Calu3 (cell line): ENCODE measurements at places on chromosomes 7 and 10. TPM values are rescaled to one million over a fixed set of nuclear protein-coding genes. Genes with fewer than 3 reads are reported as not detected.

The IFIT5 gene
- total RNA-seq = 13.8 and 23.5 TPM in 2 replicates

The LGI1 gene
- total RNA-seq = not detected in 2 replicates

The NKX1-2 gene
- total RNA-seq = not detected in 2 replicates

The PBLD gene
- 8.9 TPM in 2 replicates for total RNA-seq

The GARIN1A gene
- total RNA-seq = 7.3 and 8.5 TPM in 2 replicates

The FAM237B gene
- not detected in 2 replicates for total RNA-seq

DNA sequence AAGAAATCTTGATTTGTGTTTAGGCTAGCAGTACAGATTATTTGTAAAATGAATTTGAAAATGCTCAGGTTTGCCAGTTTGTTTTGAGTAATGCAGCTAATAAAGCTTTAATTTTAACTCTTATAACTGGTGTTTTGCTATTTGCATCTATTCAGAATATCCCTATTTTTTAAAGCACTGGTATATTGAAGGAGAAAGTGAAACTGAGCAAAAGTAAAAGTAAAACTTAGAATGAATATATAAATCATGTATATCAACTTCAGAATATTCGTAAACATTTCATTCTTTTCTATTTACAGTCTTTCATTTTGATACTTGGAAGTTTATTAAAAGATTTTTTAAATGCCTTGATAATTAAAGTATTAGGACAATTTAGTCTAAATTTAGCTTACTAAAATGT lies 26.2 kb downstream of the TASOR2 start:
- no peak overlapping the region for H3K27ac ChIP-seq
- H3K4me1 ChIP-seq = peaks cover 39% of the 10 kb centered on the region
- H3K36me3 ChIP-seq = no peaks in the 10 kb centered on the region
- no peak overlapping the region for H3K4me3 ChIP-seq

DNA sequence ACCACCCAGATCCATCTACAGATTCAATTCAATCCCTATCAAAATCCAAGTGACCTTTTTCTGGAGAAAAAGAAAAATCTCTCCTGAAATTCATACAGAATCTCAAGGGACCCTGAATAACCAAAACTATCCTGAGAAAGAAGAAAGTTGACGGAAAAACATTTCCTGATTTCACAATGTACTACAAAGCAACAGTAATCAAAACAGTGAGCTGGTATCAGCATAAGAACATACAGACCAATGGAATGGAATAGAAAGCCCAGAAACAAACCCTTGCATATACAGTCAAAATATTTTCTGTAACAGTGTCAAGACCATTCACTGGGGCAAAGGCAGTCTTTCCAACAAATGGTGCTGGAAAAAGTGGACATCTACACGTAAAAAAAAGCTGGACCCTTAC lies 89.9 kb downstream of the JMJD1C start:
- H3K36me3 ChIP-seq = no peaks in the 10 kb centered on the region
- no peak overlapping the region for H3K27ac ChIP-seq
- H3K4me3 ChIP-seq = no peak overlapping the region
- no peak for DNase-seq
- no peaks in the 10 kb centered on the region for H3K27me3 ChIP-seq
- H3K4me1 ChIP-seq = peaks cover 7% of the 10 kb centered on the region

GRCh38 chr7:42338916-42339540 lies 102.0 kb upstream of the GLI3 start:
- no peak overlapping the region for H3K4me3 ChIP-seq
- no peaks in the 10 kb centered on the region for H3K36me3 ChIP-seq
- H3K4me1 ChIP-seq = no peaks in the 10 kb centered on the region
- H3K27me3 ChIP-seq = no peaks in the 10 kb centered on the region

DNA sequence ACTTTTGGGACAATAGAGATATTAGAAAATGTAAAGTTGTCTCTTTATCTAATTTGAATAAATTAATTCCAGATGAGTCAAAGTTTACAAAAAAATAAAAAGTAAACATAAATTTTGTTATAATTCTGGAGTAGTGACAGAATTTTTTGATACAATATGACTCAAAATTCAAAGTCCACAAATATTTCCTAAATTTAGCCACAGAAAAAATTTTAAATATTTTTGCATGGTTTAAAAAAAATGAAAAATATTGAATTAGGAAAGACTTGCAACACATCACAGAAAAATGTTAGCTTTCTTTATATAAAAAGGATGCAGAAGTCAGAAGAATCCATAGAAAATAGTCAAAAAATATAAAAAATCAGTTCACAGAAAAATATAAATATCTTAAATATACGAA lies 117.7 kb downstream of the ARHGAP21 start:
- no peak for DNase-seq
- H3K4me1 ChIP-seq = peaks cover 16% of the 10 kb centered on the region
- H3K4me3 ChIP-seq = no peak overlapping the region
- H3K27ac ChIP-seq = no peak overlapping the region

DNA sequence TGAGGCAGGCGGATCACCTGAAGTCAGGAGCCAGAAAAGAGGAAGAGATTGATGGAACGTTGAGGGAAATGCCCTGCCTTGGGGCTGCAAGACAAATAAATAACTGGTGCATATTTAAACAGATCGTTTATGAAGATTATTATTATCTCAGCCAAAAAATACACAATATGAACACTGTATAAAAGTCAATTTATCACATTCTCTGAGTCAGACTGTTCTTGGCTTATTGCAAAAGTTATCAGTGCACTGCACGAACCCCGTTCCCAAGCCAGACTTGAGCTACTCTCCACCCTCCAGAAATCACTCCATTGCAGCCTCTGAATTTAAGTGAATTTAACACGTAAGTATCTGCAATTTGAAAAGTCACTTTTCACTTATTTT lies 1.6 kb downstream of the DNMBP start:
- H3K4me1 ChIP-seq = peaks cover 26% of the 10 kb centered on the region
- H3K36me3 ChIP-seq = peaks cover 20% of the 10 kb centered on the region
- H3K27me3 ChIP-seq = no peaks in the 10 kb centered on the region
- DNase-seq = no peak

DNA sequence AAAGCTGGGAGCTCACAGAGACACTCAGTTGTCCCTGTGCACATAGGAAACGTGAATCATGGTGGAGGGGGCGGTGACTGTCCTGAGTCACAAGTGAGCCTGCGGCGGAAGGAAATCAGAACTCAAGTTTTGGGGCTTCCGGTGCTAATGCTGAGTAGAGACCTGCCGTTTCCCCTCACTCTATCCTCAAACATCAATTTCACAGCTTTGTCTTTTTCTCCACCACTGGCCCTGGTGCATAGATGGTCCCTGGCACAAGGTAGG lies 21.9 kb downstream of the ADCYAP1R1 start:
- no peaks in the 10 kb centered on the region for H3K36me3 ChIP-seq
- no peak overlapping the region for H3K27ac ChIP-seq
- no peaks in the 10 kb centered on the region for H3K4me1 ChIP-seq
- no peaks in the 10 kb centered on the region for H3K27me3 ChIP-seq
- no peak for DNase-seq

DNA sequence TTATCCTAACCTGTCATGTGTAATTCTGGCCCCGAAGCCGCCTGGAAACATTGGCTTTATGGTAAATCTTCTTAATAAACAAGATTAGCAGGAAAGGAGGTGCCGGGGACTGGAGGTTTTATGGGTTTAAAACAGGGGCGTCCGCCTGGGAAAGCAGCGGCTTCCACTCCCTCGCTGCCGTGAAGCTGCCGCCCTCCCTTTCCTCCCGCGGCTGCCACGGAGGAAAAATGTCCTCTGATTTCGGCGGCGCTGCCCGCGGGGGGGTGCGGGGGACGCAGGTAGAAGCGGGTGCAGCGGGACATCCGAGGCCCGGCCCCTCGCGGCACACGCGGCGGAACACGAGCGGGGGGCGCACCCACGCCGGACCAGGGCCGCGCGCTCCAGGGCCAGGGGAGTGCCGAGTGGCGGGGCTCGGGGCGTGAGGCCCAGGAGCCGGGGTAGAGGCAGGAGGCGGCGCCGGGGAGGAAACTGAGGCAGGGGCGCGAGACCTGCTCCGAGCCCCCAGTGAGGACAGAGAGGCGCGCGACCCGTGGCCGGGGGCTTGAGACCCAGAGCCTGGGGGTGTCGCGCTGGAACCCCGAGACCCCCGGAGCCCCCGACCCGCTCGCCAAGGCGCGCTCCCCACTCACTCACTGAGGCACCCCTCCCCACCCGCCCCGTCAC lies 993 bp downstream of the PTPRN2 start:
- peaks cover 18% of the 10 kb centered on the region for H3K36me3 ChIP-seq
- peaks cover 48% of the 10 kb centered on the region for H3K27me3 ChIP-seq
- no peak for DNase-seq
- peaks cover 20% of the 10 kb centered on the region for H3K4me1 ChIP-seq

DNA sequence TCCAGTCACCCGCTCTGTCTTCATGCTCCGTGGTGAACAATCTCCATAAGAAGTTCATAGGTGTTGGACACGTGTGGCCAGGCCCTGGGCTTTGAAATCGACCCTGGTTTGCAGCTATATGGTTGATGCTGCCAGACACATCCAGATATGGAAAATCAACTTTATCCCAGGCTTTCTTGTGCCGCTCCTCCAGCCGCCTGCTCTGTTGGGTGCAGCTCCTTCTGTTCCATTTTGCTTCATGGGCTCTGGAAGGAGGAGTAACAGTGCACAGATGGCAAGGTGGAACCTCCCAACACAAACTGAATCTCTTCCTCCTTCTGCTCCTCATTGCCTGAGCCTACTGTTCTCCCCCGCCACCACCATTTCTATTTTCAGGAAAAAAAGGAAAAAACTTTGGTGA lies 44.7 kb downstream of the THNSL1 start:
- peak overlapping the region; percentile 93 for H3K27ac ChIP-seq
- no peaks in the 10 kb centered on the region for H3K27me3 ChIP-seq
- no peak overlapping the region for H3K4me3 ChIP-seq
- no peak for DNase-seq
- H3K36me3 ChIP-seq = peaks cover 7% of the 10 kb centered on the region
- H3K4me1 ChIP-seq = peaks cover 44% of the 10 kb centered on the region

- H3K27me3 ChIP-seq = no peaks in the 10 kb centered on the region
- H3K27ac ChIP-seq = no peak overlapping the region
- no peaks in the 10 kb centered on the region for H3K36me3 ChIP-seq
- peaks cover 8% of the 10 kb centered on the region for H3K4me1 ChIP-seq
- no peak overlapping the region for H3K4me3 ChIP-seq
Observed at GRCh38 chr10:640673-641045, 48.8 kb downstream of the DIP2C start.

DNA sequence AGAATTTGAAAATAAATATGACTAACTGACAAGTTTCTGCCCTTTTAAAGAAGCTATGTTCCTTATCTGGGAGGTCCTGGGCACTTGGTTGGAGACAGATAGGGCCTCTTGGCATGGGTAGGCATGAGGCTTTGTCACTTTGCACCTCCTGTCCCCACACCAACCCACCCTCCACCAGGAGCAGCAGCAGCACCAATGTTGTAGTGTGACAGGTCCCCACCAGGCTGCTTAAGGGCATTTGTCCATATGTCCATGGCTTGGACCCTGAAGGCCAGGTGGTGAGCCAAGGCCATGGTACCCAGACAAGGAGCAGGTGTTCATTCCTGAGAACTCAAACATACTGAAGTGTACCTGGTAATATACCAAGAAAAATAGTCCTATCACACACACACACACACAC lies 629.1 kb downstream of the ACTR3B start:
- no peak overlapping the region for H3K4me3 ChIP-seq
- H3K27ac ChIP-seq = no peak overlapping the region
- H3K36me3 ChIP-seq = no peaks in the 10 kb centered on the region
- no peaks in the 10 kb centered on the region for H3K27me3 ChIP-seq

- no peaks in the 10 kb centered on the region for H3K36me3 ChIP-seq
- no peak overlapping the region for H3K4me3 ChIP-seq
- H3K27ac ChIP-seq = no peak overlapping the region
- no peak for DNase-seq
- H3K4me1 ChIP-seq = no peaks in the 10 kb centered on the region
Observed at GRCh38 chr7:122380992-122381391, 76.4 kb upstream of the FEZF1 start.

DNA sequence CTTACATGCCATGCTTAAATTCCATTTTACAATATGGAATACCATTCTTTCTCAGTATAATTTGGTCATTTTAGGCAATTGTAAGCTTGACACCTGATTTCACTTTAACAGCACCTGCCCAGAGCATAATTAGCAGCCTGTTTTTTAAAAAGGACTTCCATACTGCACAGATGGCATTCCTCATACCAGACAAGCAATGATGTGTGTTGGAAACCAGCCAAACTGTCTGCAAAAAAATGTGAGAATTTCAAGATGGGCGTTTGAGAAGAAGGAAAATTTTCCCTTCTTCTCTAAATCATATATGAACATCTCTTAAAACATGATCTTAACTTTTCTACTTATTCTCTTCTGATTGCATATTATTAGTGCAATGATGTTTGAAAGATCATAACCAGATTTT lies 40.4 kb upstream of the AGMO start:
- H3K27ac ChIP-seq = no peak overlapping the region
- H3K4me1 ChIP-seq = no peaks in the 10 kb centered on the region
- DNase-seq = peak; percentile 18
- no peak overlapping the region for H3K4me3 ChIP-seq
- H3K27me3 ChIP-seq = no peaks in the 10 kb centered on the region

DNA sequence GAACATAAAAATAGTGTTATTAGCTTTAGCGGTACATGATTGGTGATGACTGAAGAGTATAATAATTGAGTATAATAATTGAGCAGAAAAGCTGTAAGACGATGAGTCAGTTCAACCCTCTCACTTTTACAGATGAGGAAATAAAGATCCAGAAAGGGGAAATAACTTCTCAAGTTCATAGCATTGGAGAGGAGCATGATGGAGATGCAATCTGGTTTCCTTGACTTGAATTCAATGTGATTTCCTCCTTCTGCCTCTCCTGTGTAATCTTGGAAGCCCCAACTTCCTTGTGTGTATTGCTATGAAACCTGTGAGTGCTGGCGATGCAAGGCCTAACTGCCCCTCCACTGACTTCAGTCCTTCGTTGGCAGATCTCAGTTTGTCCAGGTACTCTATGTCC lies 265.1 kb downstream of the LRMDA start:
- no peaks in the 10 kb centered on the region for H3K4me1 ChIP-seq
- no peaks in the 10 kb centered on the region for H3K36me3 ChIP-seq
- H3K27me3 ChIP-seq = peaks cover 14% of the 10 kb centered on the region
- H3K4me3 ChIP-seq = no peak overlapping the region
- DNase-seq = no peak
- H3K27ac ChIP-seq = no peak overlapping the region

DNA sequence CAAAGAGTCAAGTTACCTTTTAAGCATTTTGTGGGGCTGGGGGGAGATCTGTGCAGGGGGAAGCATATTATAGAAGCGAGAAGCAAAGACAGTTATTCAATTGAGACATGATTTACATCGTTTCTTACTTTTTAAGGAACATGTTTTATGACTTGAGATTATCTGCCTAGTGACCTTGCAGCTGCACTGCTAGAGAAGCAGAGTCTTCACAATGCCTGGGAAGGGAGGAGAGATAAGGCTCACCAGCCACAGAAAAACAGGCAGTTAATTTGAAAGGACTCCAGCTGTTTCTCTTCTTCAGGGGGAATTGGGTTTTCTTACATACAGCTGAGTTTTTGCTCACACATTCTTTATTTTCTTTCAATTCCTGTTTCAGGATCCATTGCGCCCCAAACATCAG lies 31.0 kb downstream of the PHYH start:
- peaks cover 14% of the 10 kb centered on the region for H3K4me1 ChIP-seq
- no peak overlapping the region for H3K27ac ChIP-seq
- H3K4me3 ChIP-seq = no peak overlapping the region
- no peak for DNase-seq
- peaks cover 4% of the 10 kb centered on the region for H3K27me3 ChIP-seq

GRCh38 chr10:72736176-72736827 lies 44.4 kb downstream of the MCU start:
- no peak overlapping the region for H3K4me3 ChIP-seq
- peaks cover 63% of the 10 kb centered on the region for H3K4me1 ChIP-seq
- no peaks in the 10 kb centered on the region for H3K27me3 ChIP-seq
